ENCODE measurements at places on chromosomes 7 and 10.
A peak's percentile ranks its signal among the peaks of the same experiment; 100 is the strongest.

DNA sequence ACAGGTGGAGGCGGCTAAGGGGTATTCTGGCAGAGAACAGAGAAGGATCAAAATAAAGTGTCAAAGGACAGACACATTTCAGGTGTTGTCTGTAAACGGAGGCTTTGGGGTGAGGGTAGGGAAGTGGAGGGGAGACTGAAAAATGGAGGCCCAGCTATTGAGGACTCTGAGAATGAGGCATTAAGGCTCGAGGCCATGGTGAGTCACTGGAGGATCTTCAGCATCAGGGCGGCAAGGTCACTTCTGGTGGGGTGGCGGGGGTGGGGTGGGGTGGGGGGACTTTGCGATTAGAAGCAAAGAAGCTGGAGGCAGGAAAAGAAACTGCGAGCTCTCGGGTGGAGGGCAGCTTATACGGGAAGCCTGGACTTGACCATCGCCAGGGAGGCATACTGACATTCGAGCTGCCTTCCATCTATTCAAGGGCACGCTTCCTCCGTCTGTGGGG lies 58.4 kb upstream of the PCGF5 start:
- DNase-seq = no peak

DNA sequence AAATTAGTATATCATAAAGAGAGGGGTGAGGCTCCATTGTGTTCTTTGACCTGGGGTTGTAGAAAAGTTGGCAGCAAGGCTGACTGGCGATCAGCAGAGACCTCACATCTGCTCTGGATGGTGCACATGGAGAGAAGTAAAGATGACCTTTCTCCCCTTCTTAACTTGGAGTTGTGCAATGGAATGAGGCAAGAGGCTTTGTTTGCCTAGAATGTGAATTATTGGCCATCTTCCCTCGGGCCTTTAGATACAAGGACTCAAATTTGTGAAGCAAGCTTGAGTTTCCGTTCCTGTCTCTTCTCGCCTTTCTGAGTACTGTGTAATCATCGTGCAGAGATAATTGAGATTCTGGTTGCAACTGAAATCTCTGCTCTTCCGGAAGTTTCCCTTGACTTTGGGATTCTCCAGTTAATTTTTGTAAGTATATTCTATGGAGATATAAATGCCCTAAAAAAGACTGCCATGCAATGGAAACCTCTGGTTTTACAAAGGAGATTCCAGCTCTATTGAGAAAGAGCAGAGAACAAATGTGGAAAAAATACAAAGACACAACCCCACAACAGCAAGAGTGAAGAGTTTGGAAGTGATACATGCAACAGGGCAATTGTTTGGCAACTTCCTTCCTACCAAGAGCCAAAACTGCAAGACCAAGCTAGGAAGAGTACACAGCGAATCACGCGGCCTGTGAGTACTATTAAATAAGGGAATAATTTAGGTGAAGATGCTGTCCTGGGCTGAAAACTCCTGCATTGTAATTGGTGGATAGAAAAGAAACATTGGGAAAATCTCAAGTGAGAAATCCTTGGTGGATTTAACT lies 542.3 kb upstream of the NRP1 start:
- DNase-seq = peak; percentile 8

DNA sequence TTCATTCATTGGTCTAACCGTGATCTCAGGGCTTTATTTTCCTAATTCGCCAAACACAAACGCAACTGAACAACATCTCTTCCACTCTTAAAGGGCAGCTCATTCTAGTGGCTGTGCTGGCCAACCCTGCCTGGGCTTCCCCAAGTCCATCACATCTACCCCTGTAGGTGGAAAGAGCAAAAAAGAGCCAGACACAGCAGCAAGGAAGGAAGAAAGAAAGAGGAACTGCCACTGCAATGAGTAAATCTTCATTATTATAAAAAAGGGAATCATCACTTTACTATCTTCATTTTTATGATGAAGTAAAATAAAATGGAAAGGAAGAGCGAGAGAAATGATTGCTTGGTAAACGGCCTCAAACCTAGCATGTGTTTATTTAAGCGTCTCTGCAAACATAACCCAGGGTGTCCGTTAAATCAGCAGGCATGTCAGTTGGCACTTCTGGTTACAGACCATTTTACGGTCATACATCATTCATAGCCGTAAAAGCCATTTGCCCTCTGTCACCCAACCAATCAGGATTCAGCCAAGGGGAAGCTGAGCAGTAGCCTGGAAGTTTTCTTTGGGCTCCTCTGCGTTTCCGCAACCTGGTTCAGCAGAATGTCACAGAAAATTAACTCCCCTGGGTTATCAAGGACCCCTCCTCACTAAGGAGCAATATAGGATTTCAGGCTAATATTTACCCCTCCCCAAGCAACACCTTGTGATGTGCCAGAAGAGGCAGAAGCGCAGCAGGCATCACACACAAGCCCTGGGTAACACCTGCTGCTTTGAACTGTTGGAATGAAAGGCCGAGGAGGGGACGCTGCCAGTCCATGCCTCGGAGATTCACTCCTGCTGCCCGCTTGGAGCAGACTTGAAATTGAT lies 234.0 kb downstream of the SNX10 start:
- DNase-seq = no peak

GRCh38 chr7:157703131-157703530 lies 366.3 kb downstream of the DNAJB6 start:
- no peak for DNase-seq

DNA sequence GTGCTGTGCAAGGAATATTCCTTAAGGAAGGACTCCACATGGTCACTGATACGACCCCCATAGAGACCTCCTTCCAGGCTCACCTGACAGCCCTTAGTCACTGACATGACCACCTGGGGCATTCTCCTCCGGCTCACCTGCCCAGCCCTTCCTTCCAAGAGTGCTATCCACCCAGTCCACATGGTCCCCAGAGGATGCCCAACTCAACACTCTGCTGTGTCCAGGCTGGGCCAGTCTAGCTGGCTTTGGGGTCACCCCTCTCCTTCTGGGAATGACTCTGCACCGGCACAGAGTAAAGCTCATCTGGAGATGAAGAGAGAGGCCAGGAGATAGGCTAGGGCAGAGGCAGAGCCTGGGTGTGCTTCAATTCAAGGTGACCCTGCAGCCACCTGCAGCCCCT lies 300.8 kb downstream of the TNS3 start:
- DNase-seq = no peak

DNA sequence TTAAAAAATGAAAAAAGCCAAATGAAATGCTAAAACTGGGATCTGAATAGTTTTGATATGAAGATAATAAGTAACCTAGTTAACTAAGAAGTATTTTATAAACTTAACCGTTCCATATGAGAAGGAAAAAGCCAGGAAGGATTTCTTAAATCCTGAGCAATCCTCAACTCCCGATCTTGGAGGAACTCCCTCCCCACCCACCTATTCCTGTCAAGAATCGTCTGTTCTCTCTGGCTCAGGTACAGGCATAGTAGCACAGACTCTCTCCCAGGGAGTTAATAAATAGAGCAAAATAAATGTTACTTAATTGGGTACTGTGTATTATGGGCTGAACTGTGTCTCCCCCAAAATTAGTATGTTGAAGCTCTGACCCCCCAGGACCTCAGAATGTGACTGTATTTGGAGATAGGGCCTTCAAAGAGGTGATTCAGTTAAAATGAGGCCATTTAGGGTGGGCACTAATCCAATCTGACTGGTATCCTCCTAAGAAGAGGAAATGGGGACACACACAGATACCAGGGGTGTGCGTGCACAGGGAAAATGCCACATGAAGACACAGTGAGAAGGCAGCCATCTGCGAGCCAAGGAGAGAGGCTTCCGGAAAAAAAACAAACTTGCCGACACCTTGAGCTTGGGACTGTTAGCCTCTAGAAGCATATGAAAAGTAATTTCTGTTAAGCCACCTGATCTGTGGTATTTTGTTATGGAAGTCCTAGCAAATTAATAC lies 28.7 kb downstream of the PUS7 start:
- no peak for DNase-seq
